ENCODE measurements at places on chromosomes 1 and 21.

GRCh38 chr1:229835226-229835625 is 209.2 kb downstream of the URB2 start:
- no peak for DNase-seq

- DNase-seq = no peak
Measured at GRCh38 chr1:37655274-37655673, 20.6 kb upstream of the RSPO1 start.

- DNase-seq = no peak
Measured at GRCh38 chr1:92739669-92740524, 45.0 kb downstream of the EVI5 start.

GRCh38 chr1:41448821-41449220 is 35.7 kb downstream of the EDN2 start:
- DNase-seq = no peak

DNA sequence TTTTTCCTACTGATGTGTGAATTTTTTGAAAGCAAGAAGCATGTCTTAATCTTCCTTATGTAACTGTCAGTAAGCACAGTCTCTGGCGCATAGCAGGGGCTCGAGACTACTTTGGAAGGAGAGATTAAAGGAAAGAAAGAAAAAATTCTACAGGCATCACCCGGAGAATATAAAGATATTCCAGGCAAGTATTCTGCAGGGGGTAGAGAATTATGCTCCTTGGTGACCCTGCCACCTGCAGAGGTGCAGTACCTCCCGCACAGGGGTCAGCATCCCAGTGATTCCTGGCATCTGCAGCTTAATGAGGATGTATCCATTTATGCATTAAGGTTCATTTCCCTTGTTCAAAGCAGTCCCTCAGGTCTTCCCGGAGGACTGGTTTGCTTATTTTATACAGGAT is 87.6 kb upstream of the WLS start:
- no peak for DNase-seq

DNA sequence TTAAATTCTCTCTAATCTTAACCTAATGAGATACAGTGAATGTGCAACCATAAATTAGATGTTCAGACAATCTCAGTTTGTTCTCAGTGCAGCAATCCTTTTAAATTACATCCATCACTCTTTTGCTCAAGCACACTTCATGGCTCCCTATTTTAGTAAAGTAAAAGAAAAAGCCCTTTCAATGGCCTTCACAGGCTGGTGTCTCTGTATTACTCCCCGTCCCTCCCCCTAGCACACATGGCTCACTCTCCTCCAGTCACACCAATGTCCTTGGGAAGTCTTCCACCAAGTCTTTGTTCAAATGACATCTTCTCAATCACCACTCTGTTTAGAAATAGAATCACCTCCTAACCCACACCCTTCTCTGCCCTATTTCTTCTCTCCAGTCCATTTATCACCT is 60.3 kb upstream of the RGS7 start:
- DNase-seq = no peak

- no peak for DNase-seq
Measured at GRCh38 chr1:46289134-46289494, 14.3 kb downstream of the LRRC41 start.

GRCh38 chr1:239228451-239228850 is 157.9 kb upstream of the CHRM3 start:
- DNase-seq = no peak

DNA sequence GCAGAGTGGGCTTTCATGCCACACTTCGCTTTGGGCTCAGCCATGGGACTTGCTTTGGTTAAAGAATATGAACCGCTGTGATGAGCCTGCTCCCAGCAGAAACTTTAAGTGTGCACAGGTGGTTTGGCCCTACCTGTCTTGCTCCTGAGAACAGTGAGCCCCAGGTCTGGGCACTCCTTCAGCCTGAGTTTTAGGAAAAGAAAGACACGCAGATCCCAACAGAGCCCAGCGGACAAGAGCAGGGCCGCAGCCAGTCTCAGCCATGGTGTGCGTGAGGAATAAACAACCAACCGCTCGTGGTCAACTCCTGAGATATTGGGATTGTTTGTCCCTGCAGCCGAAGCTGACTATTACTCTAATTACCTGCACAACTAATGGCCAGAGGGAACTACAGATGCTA is 217.1 kb upstream of the C1orf174 start:
- DNase-seq = no peak

DNA sequence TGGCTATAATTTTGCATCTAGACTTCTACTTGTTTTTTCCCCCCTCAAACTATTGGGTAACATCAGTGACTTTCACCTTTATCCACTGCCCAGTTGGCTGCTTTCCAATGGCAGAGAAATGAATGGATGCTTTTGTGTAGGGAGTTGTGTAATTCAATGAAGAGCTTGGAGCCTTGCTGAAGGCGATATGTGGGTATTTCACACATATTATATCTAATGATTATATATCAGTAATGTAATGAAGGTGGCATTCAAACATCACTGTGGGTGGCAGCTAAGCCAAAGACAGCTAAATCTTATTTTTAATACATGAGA is 81.2 kb downstream of the TGFB2 start:
- peak; percentile 84 for DNase-seq

DNA sequence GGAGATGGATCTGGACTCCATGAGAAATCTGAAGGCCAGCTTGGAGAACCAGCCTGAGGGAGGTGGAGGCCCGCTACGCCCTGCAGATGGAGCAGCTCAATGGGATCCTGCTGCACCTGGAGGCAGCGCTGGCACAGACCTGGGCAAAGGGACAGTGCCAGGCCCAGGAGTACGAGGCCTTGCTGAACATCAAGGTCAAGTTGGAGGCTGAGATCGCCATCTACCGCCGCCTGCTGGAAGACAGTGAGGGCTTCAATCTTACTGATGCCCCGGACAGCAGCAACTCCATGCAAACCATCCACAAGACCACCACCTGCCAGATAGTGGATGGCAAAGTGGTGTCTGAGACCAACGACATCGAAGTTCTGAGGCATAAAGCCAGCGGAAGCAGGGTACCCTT is 601.5 kb upstream of the ZP4 start:
- DNase-seq = no peak

GRCh38 chr1:230282157-230282556 is 144.0 kb downstream of the PGBD5 start:
- DNase-seq = no peak

DNA sequence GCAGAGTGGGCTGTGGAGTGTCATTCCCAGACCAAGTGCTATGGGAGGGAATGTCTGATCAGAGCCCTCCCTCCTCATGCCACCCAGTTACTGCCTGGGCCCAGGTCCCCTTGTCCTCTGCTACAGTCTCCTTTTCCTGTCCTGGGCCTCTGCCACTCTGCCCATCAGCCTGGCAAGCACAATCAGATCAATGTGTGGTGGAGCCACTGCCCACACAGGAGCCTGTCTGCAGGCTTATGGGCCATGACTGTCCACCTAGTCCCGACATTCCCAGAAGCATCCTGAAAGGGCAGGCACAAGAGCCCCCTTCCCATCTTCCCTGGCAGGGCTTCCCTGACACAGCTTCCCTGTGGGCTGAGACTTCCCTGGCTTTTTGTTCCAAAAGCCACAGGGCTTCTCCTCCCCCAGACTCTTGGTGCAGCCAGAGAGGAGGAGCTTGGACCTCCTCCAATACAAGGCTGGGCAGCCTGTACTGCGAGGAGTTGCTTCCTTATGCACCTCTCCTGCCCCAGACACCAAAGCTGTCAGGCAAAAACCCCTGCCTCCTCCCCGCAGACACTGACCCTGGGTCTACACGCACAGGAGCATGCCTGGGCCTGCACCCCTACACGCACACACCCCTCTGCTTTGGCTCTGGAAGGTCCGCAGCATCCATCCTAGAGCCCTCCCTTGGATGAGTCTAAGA is 29.2 kb upstream of the CNTN2 start:
- DNase-seq = peak; percentile 57

- no peak for DNase-seq
Measured at GRCh38 chr1:247552231-247552630, 3.3 kb downstream of the GCSAML start.

DNA sequence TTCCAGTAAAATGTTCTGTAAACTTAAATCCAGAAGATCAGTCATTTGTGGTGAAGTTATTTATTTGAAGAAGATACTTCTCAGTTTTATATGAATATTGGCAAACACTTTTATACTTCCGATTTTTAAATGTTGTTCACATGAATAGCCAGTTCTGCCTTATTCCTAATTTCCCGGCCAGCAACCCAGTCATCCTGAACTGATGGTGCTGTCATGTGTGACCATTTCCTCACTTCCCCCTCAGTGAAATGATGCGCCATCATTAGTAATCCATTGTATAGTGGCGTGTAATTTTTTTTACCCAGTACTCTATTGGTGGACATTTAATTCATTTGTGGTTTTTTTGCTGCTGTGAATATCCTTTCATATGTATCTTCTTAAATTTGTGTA is 16.4 kb downstream of the GPSM2 start:
- no peak for DNase-seq

DNA sequence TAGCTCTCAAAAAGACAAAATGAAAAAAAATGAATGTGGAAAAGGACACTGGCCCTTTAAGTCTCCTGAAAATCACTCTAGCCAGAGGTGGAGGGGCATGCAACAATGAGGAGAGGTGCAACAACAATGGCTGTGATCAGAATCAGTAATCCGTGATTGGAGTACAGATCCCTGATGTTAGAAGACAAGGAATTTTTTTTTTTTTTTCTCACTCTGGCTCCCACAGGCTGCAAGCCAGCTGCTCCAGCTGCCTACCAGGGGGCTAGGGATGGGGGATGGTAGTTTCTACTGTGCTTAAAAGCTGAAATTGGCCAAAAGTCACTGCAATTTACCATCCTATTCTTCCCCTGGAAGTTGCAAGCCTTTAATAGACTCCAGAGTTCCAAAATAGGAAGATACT is 54.5 kb downstream of the STYXL2 start:
- no peak for DNase-seq

DNA sequence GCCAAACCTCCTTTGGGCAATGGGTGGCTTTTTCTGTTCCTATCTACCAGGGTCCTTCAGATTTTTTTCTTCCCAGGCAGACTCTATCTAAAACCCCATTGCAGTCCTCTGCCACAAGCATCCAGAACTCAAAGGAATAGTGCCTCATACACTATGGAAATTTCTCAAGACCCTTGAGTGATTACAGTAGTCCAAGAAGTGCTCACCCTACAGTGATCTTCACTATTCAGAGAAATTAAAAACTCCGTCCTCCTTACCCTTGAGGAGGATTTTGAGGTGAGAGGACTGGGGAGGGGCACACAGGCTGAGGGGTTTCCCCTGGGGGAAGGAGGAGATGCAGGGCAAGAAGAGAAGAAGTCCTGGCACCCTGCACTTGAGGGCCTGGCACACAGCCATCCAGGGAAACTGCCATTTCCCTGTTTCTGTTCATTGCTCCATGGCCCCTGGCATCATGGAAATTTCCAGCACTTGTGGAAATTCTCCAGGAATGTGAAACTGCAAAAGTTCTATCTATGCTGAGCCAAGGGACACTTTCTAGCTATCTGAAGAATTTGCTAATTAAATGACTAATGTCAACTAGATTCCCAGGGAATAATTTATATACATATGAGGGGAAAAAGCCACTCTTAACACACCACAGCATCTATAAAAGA is 102.5 kb upstream of the ATP1B1 start:
- DNase-seq = peak; percentile 3

GRCh38 chr1:70820396-70820795 is 227.2 kb downstream of the PTGER3 start:
- DNase-seq = no peak

DNA sequence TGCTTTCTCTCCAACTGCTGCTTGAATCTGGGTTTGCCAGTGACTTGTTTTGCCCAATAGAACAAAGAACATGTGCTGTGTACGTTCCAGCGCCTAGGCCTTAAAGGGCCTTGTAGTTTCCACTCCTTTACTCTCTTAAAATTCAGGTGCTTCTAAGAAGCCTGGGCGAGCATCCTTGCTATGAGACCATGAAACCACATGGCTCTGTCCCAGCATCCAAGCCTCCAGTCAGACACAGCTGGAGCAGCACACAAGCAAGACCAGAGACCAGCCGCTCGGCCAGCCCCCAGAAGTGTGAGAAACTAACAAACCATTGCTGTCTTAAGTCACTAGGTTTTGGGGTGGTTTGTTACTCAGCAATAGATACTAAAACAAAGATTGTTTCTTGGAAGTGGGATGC is 15.1 kb downstream of the PLEKHO1 start:
- no peak for DNase-seq

DNA sequence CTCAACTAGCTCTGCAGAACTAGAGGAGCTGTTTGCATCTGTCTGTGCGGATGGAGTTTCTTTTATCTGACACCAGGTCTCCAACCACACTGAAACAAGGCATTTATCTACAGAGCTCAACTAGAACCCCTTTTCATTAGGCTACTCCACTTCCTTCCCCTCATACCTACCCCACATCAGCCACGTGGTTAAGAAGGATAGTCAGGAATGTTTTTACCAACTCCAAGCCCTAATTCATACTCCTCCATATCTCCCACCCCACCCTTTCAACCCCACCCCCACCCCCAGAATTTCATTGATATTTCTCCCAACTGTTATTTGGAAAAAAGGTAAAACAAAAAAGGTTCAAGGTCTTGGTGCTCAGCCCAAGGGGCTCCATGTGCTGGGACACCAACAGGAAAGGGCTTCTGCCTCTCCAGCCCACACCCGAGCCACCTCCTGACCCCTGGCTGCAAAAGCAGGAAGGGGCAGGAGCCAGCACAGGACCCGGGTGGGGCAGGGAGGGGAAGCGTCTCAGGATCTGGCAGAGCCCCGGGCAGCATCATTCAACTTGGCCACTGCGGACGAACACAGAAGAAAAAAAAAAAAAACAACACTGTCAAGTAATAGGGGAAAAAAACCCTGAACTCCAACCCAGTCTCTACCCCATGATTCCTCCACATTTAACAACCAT is 7.0 kb downstream of the ENSA start:
- no peak for DNase-seq

DNA sequence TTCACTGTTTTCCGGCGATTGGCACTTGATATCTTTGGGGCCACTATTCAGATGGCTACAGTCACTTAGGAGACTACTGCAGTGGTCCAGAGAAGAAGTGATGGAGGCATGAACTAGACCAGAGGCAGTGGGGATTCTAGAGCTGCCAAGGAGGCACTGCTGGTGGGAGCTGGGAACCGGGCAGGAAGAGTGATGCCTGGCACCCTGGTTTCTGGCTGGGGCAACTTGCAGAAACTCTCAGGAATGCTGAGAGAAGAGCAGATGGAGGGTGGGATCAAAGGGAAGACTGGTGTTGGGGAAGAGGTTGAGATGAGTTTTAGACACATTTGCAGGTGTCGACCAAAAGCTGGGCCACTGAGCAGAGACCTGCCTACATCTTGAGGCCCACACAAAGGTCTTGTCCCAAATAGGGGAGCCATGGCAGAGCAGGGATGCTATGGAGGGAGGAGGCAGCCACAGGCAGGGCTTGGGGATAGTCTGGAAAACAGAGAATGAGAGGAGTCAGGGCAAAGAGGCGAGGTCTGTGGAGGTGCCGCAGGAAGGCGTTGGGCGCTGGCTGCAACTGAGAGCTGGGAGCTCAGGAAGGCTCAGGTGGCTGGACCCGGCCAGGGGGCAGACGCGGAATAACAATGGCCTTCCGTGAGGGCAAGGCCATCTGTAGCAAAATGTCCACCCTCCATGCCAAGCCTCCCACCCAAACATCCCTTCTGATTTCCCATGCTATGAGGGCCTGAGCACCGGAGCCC is 118.9 kb downstream of the TOMM20 start:
- DNase-seq = no peak
